ENCODE measurements at places on chromosomes 16 and 17.

DNA sequence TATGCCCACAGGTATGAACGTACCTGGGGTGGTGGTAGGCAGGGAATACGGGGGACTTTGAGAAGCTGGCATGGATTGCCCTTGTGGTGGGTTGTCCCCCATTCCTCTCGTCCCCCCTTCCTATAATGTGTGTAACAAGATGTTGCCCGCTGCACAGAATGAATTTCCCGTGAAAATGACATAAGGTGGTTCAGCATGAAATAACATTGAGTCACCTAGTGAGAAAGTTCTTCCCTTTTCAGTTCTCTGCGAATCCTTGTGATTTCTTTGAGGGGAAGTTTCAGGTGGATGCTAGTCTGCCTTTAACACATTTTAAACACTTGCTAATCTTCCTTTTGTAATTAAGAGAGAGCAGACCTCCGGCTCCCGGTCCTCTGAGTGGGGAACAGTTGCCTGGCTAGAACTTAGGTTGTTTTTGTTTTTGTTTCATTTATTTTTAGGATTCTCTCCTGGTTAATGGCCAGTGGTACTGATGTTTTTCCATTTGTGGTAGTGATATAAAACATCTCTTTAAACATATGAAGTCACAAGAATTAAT lies 58.9 kb downstream of the RAP1GAP2 start:
- DNase-seq: no peak

DNA sequence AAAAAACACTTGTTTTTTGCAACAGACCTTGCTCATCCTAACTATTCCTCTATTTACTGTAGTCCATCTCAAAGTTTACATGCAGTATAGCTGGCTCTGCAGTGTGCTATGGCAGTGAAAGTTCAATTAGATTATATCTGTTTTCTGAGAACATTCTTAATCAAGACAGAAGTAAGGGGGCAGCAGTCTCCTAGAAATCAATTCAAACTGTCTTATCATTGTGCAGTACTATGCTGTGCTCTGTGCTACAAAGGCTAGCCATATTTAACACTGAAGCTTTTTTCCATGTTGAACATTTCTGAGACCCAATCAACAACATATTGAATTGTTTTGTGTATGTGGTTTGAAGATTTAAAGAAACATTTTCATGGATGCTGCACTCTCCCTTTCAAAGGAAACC lies 11.4 kb downstream of the NETO2 start:
- DNase-seq: no peak

- no peak for DNase-seq
Observed at GRCh38 chr16:81939164-81940056, 71.9 kb downstream of the SDR42E1 start.

DNA sequence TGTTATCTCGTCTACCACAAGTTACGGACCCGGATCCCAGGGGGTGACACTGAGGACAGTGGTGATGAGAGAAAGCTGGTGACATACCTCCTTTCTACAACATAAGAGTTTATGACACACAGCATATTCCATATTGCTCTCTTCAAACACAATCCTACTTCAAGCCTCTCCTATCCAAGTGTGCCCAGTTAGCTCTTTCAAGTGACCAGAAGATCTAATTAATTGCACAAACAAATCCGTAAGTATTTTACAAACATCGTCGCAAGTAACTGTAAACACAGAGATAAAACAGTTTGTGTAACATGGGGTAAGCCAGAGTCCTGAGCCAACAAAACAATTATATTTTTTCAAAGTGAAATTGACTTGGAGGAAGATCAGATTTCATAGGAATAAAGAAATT lies 235.0 kb downstream of the CHD9NB start:
- DNase-seq: no peak

GRCh38 chr16:23498863-23499262 lies 11.4 kb downstream of the GGA2 start:
- no peak for DNase-seq

GRCh38 chr16:5385115-5385514 lies 287.5 kb upstream of the EEF2KMT start:
- no peak for DNase-seq

DNA sequence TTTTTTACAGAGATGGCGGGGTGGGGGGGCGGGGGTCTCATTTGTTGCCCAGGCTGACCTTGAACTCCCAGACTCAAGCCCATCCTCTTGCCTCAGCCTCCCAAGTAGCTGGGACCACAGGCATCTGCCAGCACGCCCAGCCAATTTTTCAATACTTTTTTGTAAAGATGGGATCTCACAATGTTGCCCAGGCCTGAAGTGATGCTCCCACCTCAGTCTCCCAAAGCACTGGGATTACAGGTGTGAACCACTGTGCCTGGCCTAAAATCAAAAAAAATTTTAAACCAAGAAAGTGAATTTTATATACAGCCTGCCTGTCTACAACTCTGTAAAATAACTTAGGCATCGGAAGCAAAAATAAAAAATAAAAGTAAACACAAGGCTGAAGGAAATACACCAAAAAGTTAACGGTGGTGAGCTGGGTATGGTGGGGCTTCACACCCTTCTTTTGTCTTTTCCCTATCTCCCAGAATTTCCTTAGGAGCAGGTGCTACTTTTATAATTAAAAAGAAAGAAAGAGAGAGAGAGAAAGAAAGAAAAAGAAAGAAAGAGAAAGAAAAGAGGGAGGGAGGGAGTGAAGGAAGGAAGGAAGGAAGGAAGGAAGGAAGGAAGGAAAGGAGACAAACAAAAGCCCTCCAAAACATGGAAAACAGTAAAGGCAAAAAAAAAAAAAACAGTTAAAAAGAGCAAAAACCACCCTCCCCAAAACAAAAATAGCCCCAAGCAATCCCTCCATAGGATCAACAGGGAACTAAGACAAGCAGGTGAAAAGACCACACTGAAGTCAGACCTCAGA lies 51.4 kb downstream of the TBC1D16 start:
- no peak for DNase-seq
